ENCODE measurements at places on chromosomes 16 and 17.

DNA sequence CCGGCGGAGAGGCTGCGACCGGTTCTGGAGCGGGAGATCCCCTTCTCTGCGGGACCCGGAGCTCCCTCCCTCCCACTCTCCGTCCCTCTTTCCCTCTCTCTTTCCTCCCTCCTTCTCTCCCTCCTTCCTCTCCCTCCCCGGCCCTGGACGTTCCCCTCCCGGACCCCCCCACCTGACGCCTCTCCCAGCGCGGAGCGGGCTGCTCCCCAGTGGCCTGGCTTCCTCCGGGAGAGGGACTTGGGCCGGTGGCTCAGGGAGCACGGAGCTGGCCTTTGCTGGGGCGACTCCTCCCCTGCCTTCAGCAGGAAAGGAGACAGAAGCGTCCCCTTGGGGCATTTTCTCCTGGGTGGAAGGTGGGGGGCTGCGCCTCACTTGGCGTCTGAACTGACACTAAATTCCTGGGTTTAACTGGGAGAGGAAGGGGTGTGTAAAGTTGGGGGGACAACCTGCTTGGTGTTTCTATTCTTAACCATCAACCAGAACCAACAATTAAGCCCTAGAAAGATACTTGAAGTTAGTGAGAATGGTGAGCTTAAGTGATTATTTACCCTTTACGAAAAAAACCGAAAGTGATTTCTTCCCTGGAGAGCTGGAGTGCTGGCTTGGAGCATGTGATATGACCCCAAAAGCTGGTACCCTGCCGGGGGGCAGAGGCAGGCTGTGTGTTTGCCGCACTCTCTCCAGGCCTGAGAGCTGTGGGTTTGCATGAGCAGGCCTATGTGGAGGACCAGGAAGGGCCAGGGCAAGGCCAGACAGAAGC is 775 bp downstream of the SPIRE2 start:
- DNase-seq = no peak

- no peak for DNase-seq
Measured at GRCh38 chr17:82062984-82063368, 2.6 kb downstream of the DUS1L start.

GRCh38 chr17:64938925-64939474 is 19.7 kb upstream of the LRRC37A3 start:
- peak; percentile 57 for DNase-seq

DNA sequence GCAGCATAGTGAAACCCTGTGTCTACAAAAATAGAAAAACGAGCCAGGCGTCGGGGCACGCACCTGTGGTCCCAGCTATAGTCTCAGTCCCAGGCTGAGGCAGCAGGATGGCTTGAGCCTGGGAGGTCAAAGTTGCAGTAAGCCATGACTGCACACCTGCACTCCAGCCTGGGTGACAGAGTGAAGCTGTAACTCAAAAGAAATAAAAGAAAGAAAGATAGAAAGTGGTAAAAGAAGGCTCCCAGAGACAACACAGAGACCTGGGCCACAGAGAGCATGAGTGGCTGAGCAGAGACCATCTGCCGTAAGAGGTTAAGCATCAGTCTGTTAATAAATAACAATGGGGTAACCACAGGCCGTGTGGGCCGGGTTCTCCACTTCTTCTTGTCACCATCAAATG is 15.3 kb upstream of the HEXD start:
- no peak for DNase-seq

- no peak for DNase-seq
Measured at GRCh38 chr17:15194859-15195277, 70.3 kb downstream of the PMP22 start.

- DNase-seq = no peak
Measured at GRCh38 chr16:89423681-89424260, 66.6 kb downstream of the ANKRD11 start.

GRCh38 chr16:4666537-4667202 is 26.7 kb upstream of the NUDT16L1 start:
- no peak for DNase-seq

GRCh38 chr17:1294157-1294717 is 14.8 kb downstream of the TRARG1 start:
- no peak for DNase-seq

DNA sequence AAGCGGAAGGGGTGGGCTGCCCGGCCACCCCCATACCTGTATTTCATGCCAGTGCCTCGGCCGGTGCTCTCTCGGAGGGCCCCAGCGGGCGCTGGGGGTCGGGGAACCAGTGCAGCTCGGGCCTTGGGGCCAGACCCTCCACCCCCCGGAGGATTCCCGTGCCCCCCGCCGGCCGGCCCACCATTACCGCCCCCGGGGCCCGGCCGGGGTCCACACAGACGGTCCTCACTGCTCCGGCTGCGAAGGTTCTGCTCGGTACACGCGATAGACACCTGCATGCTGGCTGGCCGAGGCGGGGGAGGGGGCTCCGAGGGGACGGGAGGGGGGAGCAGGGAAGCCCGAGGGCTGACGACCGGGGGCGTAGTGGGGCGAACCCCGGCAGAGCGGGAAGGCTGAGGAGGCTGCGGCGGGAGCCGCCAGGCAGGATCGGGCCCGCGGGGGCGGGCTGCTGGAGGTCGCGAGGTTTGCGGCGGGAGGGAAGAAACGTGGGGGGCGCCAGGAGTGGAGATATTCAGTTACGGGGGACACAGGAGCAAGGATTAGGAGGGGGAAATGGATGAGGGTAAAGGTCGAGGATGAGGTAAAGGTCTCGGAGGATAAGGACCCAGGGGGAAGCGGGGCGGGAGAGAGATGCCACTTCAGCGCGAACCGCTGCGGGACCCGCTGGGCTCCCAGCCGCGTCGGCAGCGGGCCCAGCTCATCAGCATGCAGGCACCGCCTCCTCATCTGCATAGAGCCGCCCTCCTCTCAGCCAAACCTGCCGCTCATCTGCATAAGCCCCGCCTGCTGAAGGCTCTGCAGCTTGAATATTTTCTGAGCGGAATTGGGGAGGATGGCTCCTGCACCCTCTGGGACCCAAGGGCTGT is at the start of gene KCNAB3:
TSS of gene KCNAB3 (minus strand) at position 699 of the 866 bp plus-strand sequence. CDS start at position 278, 421 bp downstream.
- DNase-seq = no peak

DNA sequence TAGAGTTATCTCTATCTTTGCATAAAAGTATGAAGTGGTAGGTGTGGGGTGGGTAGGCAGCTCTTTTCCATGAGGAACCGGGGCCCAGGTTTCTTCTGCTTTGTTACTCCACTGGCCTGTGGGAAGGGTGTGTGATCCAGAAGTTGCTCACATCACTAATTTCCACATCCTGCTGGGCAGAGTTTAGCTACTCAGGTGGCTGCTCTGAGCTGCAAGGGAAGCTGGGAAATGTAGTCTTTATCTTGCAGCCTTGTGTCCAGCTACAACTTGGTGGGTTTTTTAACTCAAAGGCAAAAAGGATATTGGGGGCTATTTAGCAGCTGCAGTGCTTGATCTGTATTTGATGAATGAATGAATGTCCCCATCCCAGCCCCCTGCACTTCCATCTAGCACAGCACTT is 335.3 kb downstream of the SNX29 start:
- no peak for DNase-seq

- no peak for DNase-seq
Measured at GRCh38 chr16:62585041-62585545, 548.9 kb upstream of the CDH8 start.

GRCh38 chr17:41396996-41397660 is at the start of gene KRT31:
TSS of gene KRT31 (minus strand) at chr17:41397608. CDS start at chr17:41397539, 69 bp downstream.
- no peak for DNase-seq

GRCh38 chr17:18960241-18960665 is 8.3 kb downstream of the SLC5A10 start:
- no peak for DNase-seq

GRCh38 chr17:38942696-38943334 is 17.4 kb downstream of the LASP1NB start:
- DNase-seq = peak; percentile 77

GRCh38 chr17:40103071-40103661 is 2.8 kb upstream of the NR1D1 start:
- DNase-seq = no peak
